Muscle of back (tissue), 13 donors: ENCODE measurements at places on chromosomes 16 and 17. TPM values are rescaled to one million over a fixed set of nuclear protein-coding genes. Genes with fewer than 3 reads are reported as not detected.
A peak's percentile ranks its signal among the peaks of the same experiment; 100 is the strongest.

ATPAF2 gene
- 14.5 TPM for polyA plus RNA-seq

CHST4 gene
- polyA plus RNA-seq, result not detected

RBBP6 gene
- 40.7 TPM for polyA plus RNA-seq

MPP2 gene
- polyA plus RNA-seq, result 3.2 TPM

SLC16A5 gene
- 8.2 TPM for polyA plus RNA-seq

- no peak for DNase-seq
Measured at GRCh38 chr16:3988011-3988410, 107.5 kb upstream of the CREBBP start.

GRCh38 chr16:67326472-67327309 lies at the start of the genes KCTD19 and LRRC36:
Gene KCTD19 (minus strand): TSS chr16:67326741. CDS start chr16:67326707, 34 bp downstream.
Gene LRRC36 (plus strand): TSS chr16:67326815. CDS start chr16:67326863, 48 bp downstream.
- no peak for DNase-seq

DNA sequence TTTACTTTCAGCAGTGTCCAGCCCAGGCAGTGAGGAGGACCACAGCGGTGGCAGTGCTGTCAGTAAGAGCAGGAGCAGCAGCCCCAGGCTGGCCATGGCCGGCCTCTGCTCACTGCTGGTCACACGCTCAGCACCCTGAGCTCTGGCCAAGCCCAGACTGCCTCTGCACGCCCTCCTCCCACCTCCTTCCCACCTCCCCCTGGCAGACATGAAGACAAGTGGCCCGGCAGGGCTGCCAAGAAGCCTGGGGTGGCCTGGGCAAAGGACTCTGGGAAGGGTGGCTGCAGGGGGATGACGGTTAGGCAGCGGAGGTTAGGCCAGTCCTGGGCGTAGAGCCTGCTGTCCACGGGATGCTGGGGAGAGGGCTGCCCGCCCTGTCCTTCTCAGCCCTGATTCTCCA lies at the start of gene C16orf89:
Gene C16orf89, minus strand, starts transcription at position 144 of the 400 bp plus-strand sequence. Its CDS starts 48 bp downstream, at position 96.
- DNase-seq, result no peak

DNA sequence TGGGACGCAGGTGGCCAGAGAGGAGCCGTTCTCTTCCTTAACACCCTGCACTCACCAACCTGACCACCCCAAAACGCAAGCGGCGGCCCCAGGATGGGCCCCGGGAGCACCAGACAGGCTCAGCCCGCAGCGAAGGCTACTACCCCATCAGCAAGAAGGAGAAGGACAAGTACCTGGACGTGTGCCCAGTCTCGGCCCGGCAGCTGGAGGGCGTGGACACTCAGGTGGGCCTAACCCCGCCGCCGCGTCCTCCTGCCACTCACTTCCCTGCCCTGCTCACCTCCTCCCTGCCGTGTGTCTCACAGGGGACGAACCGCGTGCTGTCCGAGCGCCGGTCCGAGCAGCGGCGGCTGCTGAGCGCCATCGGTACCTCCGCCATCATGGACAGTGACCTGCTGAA lies 4.6 kb upstream of the HSD3B7 start:
- no peak for DNase-seq

GRCh38 chr17:81681672-81682071 lies 1.9 kb downstream of the ARL16 start:
- no peak for DNase-seq

GRCh38 chr16:86626284-86626683 lies 47.9 kb downstream of the FOXL1 start:
- DNase-seq, result no peak

DNA sequence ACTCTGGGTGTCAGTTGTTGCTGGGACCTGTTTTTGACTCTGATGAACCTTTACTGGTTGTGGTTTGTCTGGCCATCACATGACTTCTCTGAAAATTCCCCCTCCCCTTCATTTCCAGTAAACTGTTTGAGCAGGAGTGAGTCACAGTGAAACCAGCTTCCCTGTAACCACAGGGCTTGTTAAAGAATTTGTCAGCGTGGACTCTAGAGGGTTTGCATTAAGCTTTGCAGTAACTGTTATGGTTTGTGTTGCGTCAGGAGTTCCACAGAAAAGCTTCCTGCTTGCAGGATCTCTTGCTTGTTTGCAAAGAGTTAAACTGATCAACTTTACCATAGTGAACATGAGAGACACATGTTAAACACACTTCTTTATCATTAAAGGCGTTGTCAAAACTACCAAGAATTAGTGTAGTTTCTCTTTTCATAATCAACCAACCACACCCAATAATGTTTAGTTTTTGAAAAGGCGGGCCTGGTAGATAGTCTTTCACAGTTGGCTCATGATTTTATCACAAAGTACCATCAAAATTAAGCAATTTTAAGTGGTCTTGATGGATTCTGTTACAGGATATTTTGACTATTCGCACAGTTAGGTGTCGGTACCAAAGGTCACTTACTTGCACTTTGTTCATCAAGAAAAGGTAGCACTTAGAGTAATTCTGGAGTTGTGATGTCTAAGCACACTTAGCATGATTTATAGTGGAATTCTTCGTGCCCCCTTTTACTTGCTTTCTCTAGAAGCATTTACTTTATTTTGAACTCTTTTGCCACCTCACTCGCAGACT lies 79.3 kb downstream of the VMP1 start:
- DNase-seq, result peak; percentile 99

- no peak for DNase-seq
Measured at GRCh38 chr17:76081295-76082210, 2.6 kb downstream of the ZACN start.

DNA sequence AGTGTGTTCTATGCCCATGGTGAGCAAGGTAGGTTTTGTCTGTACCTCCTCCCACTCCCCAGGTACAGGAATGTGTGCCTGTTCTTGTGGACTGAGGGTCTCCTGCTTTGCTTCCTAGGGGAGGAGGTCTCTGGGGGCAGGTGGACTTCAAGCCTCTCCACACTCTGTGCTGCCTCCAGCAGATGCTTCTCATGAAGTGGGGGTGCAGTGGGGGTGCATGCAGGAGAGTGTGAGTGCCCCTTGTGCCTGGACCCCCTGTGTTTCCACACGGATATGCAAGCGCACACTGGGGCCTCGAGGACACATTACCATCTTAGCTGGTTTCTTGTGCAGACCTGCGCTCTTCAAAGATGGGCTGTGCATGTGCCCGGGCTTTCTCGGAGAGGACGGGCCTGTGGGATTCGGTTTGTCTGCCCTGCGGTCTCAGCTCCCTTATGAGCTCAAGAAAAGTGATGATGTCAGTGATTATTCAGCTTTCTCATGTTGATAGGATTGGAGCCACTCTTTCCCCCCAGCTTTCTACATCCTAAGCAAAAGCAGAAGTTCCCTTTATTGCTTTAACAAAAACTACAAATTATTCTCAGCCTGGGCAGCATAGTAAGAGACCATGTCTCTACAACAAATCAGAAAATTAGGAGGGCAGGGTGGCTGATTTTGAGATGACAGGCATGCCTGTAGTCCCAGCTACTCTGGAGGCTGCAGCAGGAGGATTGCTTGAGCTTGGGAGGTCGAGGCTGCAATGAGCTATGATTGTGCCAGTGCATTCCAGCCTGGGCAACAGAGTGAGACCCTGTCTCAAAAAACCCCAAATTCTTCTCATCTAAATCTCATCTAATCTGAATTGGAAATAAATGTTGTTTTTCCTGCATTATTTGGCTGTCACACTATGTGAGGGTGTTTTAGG lies 86.8 kb downstream of the RPTOR start:
- DNase-seq, result no peak

GRCh38 chr17:21218101-21218500 lies 4.1 kb upstream of the TMEM11 start:
- no peak for DNase-seq
